ENCODE measurements at places on chromosomes 16 and 17. TPM values are rescaled to one million over a fixed set of nuclear protein-coding genes. Genes with fewer than 3 reads are reported as not detected.

Gene CMTM2
- total RNA-seq = not detected

Gene EPN3
- under 0.01 TPM for total RNA-seq

Gene TNP2
- not detected for total RNA-seq

Gene DNAAF8
- total RNA-seq = 0.29 TPM

Gene SAMD14
- total RNA-seq = 2.2 TPM

Gene TSPOAP1
- 0.50 TPM for total RNA-seq

Gene C1QL1
- 0.99 TPM for total RNA-seq
